Vagina (tissue), 2 donors: ENCODE measurements at places on chromosomes 12 and 14.

DNA sequence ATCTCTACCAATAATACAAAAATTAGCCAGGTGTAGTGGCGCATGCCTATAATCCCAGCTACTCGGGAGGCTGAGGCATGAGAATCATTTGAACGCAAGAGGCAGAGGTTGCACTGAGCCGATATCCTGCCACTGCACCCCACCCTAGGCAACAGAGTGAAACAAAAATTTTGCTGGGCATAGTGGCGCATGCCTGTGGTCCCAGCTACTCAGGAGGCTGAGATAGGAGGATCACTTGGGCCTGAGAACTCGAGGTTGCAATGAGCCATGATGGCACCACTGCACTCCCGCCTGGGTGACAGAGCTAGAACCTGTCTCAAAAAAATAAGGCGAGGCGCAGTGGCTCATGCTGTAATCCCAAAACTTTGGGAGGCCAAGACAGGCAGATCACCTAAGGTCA, 9.5 kb downstream of the ATXN2 start:
- no peak for DNase-seq

- DNase-seq, result no peak
Measured at GRCh38 chr12:84596266-84596665, 316.3 kb downstream of the SLC6A15 start.

- no peak for DNase-seq
Measured at GRCh38 chr12:75703131-75703530, 191.7 kb upstream of the KRR1 start.

- DNase-seq, result no peak
Measured at GRCh38 chr12:114167431-114167830, 201.3 kb upstream of the RBM19 start.

DNA sequence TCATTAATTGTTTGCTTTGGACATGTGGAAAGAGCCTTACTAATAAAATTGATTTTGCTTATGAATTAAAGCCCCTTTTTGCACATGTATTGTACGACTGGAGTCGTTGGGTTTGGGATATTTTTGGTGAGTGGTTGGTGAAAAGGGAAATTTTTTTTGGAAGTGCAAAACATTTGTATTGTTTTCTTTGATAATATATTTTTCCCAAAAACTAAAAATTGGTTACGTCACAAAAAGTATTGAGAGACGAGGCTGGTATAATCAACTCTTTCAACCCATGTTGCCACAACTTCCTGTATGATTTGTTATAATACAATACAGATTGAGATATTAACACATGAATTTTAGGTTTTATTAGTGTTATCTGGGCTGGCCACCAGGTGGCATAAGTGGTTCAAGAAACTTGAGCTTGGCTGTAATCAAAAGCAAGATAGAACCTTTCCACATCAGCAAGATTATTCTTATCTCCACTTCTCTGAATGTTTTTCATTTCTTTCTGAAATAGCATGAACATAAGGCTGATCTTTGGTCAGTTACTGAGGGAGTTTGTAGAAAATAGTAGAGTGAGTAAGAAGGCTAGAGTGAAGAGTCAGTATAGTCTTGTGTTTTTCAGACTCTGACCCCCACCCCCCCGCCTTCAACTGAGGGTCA, 8.7 kb downstream of the NGDN start:
- no peak for DNase-seq

GRCh38 chr12:110762891-110763290, 20.2 kb upstream of the PPP1CC start:
- no peak for DNase-seq

DNA sequence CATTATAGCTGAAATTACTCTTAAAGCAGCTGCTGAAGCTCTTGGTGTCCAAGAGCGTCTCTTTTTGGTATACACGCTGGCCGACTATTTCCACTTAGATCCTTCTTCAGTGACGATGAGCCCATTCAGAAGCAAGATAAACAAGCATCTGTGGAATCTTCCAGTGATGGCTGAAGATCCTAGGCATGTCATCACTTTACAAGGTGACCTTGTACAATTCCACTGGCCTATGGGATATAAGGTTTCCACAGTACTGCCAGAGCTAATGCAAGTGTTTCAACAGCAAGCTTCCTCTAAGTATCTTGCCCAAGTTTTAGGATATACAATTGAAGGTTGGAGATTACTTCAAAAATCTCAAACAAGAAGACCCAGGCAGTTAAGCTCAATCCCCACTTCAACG, 47.0 kb downstream of the INTS13 start:
- no peak for DNase-seq

DNA sequence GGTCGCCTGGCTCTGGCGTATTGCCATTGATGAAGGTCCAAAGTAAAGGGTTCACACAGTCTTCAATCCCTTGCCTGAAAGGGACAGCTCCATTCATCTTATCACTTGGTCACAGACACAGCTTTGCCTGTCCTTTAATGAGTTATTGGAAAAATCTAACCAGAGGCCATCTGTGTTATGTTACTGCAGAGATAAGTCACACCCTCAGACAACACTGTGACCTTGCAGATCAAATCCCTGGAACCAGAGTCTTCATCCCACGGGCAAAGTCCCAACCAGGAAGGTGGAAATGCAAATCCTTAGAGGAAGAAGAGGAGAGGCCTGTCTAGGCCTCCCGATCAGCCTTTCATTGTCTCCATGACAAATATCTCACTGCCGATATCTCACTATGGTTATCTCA, 68.3 kb upstream of the SCN8A start:
- no peak for DNase-seq

- DNase-seq, result no peak
Measured at GRCh38 chr12:26744697-26745440, 88.1 kb downstream of the ITPR2 start.

GRCh38 chr14:51180577-51180976, 59.5 kb upstream of the TMX1 start:
- no peak for DNase-seq

- DNase-seq, result no peak
Measured at GRCh38 chr12:122104844-122105243, 26.3 kb downstream of the MLXIP start.

GRCh38 chr12:122354958-122355641, 67.4 kb downstream of the CLIP1 start:
- DNase-seq, result no peak

DNA sequence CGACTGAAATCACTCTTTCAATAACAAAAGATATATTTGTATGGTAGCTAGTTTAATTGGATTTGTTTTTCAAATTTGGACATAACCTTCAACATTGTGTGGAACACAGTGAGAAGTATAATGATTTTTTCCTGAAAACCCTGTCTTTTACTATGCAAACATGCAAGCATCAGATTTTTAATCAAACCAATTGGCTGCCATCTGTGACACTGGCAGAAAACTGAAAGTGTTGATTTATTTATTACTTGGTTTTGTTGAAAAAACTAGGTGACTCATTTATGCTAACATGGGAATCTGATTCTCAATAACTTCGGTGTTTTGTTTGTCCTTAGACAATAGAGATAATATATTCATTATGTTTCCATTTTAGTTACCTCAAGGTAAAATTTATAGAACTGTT, 82.0 kb downstream of the NTS start:
- no peak for DNase-seq

DNA sequence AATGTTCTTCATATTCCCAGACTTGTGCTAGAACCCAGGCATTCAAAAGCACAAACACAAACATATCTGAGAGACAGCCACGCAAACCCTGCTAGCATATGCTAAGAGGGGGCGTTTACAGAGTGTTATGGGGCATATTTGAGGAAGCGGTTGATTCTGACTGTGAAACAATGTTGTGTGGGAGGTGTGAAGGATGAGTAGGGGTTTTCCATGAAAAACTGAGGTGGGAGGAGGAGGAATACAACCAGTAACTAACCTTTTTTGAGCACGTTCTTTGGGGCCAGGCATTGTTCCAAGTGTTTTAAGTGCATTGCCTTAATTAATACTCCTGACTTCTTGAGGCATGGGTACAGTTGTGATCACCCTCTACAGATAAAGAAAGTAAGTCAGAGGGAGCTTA, 499.5 kb downstream of the AACS start:
- no peak for DNase-seq

DNA sequence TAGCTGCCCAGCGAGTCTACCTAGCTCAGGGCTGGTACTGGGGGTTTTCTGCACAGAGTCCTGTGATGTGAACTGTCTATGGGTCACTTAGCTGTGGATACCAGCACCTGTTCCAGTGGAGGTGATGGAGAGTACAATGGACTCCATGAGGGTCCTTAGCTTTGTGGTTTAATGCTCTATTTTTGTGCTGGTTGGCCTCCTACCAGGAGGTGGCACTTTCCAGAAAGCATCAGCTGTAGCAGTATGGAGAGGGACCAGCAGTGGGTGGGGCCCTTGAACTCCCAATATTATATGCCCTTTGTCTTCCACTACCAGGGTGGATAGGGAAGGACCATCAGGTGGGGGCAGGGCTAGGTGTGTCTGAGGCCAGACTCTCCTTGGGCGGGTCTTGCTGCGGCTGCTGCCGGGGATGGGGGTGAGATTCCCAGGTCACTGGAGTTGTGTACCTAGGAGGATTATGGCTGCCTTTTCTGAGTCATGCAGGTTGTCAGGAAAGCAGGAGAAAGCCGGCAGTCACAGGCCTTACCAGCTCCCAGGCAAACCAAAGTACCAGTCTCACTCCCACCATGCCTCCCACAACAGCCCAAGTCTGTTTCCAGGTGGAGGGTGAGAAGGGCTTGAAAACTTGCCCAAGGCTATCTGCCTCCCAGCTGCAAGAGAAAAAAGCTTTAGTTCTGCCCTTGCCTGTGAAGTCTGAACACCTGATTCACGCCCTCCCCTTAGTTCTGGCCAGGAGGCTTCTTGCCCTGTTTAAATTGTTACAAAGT, 163.0 kb upstream of the NUDT4 start:
- DNase-seq, result no peak

DNA sequence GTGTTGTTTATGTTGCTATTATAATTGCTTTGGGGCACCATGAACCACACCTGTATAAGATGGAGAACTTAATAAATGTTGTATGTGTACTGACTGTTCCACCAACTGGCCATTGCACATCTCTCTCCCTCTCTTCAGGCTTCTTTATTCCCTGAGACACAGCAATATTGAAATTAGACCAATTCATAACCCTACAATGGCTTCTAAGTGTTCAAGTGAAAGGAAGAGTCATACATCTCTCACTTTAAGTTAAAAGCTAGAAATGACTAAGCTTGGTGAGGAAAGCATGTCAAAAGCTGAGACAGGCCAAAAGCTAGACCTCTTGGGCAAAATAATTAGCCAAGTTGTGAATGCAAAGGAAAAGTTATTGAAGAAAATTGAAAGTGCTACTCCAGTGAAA, 373.3 kb downstream of the RGS6 start:
- no peak for DNase-seq

DNA sequence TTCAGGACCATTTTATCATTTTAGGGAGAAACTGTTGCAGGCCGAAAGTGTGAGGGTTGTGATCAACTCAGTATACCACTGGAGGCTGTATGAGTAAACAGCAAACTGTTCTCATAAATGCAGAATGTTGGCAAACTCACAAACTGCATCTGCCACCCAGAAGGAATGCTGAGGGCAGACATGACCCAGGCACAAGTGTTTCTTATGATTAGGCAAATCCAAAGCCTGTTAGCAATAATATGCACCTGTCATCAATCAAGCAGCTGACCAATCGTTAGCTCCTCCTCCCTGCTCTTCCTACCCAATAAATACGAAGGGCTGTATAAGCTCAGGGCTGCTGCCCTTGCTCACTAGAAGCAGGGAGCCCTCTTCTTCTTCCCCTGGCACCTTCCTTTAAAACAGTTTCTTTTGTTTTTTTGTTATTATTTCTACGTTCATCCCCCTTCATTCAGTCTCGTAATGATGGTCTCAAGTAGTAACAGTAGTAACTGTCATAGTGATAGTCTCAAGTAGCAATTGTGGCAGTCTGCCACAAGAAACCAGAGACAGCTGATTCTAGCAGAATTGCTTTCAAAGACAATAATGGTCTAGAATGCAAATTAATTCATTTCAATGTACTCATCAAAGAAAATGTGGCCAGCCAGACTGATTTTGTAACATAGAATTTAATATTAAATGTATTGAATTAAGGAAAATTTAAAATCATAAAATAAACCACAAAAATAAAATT, 15.2 kb upstream of the CCDC175 start:
- DNase-seq, result no peak

GRCh38 chr12:2229661-2230539, 177.1 kb downstream of the CACNA1C start:
- DNase-seq, result no peak

DNA sequence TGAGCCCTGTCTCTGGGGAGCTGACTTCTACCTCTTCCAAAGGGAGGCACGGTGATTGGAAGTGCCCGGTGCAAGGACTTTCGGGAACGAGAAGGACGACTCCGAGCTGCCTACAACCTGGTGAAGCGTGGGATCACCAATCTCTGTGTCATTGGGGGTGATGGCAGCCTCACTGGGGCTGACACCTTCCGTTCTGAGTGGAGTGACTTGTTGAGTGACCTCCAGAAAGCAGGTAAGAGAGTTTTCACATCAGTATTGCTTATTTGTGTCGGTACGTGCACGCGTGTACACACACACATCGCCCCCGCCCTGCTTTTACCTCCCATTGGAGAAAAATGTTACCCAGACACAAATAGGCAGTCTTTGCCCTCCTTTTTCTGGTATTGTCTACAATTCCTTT, 13.7 kb downstream of the PFKM start:
- DNase-seq, result no peak

- DNase-seq, result no peak
Measured at GRCh38 chr12:68899251-68899771, 33.7 kb downstream of the CPM start.

GRCh38 chr14:85234156-85235025, 295.6 kb upstream of the FLRT2 start:
- DNase-seq, result no peak

GRCh38 chr14:62289471-62289870, 527.3 kb downstream of the SNAPC1 start:
- DNase-seq, result no peak

GRCh38 chr12:1924996-1925683, 6.7 kb upstream of the CACNA2D4 start:
- peak; percentile 69 for DNase-seq

GRCh38 chr14:96407935-96408570, 16.1 kb downstream of the AK7 start:
- peak; percentile 85 for DNase-seq
